ENCODE measurements at places on chromosomes 16 and 17.

DNA sequence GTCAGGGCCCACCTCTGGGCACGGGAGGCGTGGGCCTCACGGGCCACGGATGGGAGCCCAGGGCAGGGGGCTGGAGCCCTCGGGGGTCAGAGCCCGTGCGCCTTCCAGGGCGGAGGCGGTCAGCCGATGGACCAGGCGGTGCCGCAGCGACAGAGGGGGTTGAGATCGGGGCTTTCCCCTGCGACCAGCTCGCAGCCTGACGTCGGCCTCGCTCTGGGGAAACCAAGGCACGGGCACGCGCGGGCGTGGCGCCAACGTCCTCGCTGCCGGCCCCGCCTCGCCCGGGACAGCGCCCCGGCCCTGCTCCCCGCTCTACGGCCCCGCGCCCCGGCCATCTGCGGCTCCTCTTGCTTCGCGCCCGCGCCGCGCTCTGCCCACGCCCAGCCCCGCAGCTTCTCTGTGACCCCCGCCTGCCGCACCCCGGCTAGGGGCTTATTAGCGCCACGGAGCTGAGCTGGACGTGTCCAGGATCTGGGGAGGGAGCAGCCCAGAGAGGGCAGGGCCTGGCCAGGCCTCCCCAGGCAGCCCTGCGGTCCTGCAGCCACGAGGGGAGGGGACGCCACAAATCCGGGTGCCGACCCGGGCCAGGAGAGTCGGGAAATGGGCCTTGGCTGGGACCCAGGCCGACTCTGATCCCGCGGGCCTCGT, 13.5 kb downstream of the ACTG1 start:
- DNase-seq = no peak

DNA sequence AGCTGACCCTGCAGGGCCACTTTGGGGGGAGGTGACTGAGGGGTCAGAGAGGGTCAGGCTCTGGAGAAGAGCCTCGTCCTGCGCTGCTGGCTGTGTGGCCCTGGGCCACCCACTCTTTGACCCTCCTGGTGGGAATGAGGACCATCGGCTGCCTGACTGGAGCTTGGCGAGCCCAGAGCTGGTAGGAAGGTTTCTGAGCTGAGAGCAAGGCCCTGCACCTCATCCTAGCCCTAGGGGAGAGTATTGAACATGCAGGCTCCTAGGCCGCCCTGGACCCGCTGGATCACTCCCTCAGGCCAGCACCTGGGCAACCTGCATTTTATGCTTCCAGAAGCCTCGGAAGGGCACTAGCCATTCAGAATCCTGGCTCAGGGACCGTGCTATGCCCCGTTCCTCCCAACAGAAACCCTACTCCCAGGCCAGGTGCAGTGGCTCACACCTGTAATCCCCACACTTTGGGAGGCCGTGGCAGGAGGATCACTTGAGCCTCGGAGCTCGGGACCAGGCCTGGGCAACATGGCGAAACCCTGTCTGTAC, 14.5 kb downstream of the MAP2K3 start:
- DNase-seq = no peak

- DNase-seq = no peak
These were observed 426.9 kb downstream of the NPIPA7 start for GRCh38 chr16:16805809-16806208.

DNA sequence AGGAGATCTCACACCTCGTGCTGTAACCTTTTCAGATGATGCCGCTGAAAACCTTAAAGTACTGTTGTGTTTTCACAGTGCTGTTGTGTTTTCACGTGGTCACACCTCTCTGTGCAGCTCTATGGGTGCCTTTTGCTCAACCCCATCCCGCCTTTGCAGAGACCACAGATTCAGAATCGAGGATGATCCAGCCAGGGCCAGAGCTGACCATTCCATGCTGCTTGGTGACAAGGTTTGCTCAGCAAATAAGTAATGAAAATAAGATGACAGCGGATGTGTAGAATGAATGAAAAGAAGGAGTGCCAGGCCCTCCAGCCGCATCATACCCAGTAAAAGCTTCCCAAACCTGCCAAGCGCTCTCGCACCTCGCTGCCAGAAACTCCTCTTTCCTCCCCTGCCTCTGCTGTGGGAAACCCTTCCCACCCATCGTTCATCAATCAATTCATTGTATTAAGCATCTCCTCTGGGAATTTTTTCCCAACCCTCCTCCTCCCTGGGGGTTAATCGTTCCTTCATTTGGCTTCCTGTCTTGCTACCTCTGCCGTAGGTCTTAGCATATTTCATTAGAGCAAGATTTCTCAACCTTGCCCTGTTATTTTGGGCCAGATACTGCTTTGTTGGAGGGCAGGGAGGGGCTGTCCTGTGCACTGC, 93.4 kb upstream of the CRHR1 start:
- no peak for DNase-seq

DNA sequence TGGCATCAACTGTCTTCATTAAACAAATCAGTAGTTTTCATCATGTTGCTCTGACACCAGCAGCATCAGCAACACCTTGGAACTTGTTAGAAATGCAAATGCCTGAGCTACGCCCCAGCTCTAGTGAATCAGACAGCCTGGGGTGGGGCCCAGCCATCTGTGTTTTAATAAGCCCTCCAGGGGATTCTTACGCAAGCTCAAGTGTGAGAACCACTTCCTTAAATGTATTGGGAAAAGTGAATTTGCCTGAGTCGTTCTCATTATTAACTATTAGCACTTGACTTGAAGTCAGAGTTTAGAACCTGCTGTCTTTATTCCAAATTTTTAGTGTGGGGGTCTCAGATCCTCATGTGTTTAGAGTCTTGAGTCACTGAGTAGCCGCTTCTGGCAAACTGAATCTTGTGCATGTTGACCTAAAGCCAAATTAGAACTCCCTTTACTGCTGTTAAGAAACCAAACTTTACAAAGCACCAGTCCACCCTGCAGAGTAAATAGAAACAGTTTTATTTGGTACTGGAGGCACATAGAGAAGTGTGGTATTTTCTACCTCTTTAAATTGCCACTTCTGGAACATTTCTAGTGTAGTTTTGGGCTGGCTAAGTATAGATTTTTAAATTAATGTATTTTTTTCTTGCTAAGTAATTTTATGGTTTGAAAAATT, 137.4 kb upstream of the COX10 start:
- peak; percentile 72 for DNase-seq

GRCh38 chr16:47461598-47462266, 601 bp downstream of the PHKB start:
- peak; percentile 4 for DNase-seq

- DNase-seq = no peak
These were observed 409.9 kb upstream of the ZFHX3 start for GRCh38 chr16:73457851-73458250.

GRCh38 chr17:9004132-9004960, 17.0 kb upstream of the NTN1 start:
- DNase-seq = no peak

GRCh38 chr17:12088035-12088434, 67.4 kb downstream of the MAP2K4 start:
- DNase-seq = no peak

- DNase-seq = no peak
These were observed 83.6 kb upstream of the PLEKHM1 start for GRCh38 chr17:45573924-45574770.

- DNase-seq = no peak
These were observed 7.8 kb upstream of the CHST6 start for GRCh38 chr16:75502916-75503605.

- no peak for DNase-seq
These were observed 19.4 kb upstream of the SDK2 start for GRCh38 chr17:73663614-73664013.

DNA sequence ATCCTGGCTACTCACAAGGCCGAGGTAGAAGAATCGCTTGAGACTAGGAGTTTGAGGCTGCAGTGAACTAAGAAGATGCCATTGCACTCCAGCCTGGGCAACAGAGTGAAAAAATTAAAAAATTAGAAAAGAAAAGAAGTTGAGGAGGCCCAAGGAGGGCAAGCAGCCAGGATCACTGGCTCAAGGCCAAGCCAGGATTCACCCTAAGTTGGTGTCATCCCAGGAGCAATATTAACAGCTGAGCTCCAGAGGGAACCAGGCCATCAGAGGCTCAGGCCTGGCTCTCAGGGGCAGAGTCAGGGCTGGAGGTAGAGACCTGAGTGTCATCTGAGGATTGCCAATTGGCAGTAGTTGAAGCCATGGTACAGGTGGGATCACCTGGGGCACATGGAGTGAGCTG, 20.7 kb downstream of the DRC3 start:
- no peak for DNase-seq

DNA sequence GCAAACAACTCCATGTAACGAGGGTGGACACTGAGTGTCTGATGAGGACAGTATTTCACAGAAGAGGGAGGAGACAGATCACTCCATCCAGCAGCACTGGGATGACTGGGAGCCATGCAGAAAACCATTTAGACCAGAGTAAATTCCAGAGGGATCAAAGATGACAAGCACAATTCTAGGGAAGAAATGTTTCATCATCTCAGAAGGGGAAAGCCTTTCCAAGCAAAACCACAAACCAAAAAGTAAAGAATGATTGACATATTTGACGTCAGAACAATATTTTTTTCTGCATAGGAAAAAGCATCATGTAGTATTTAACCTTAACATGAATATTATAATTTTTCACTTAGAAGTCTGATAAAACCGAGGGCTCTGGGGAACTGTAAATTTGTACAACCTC, 4.8 kb downstream of the DNASE1 start:
- no peak for DNase-seq

DNA sequence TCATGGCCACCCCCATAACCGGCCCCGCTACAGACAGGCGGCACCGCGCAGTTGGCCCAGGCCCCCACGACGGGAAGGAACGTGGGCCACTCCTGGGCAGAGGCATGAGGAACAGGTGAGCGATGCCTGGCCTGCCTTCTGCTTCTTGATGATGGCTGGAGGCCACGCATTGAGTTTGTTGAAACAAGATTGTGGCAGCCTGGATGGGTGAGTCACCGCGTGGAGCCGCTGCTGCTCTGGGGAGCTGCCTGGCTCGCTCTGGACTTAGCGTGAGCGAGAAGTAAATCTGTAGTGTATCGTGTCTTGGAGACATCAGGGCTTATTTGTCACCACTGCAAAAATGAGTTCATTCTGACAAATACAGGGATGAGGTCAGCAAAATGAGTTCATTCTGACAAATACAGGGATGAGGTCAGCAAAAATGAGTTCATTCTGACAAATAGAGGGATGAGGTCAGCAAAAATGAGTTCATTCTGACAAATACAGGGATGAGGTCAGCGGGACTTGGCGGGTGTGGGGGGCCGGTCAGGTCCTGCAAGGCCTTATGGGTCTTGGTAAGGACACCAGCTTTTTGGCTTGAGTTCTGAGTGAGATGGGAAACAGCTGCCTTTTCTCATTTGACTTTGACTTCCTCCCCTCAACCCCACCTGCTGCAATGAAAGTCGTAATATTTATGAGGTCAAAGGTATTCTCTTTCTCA, 93.0 kb downstream of the SEC14L1 start:
- no peak for DNase-seq

GRCh38 chr17:81573794-81574642, 21.9 kb upstream of the FAAP100 start:
- DNase-seq = no peak

GRCh38 chr17:80815151-80815681, 176.4 kb upstream of the CHMP6 start:
- no peak for DNase-seq

GRCh38 chr17:32786169-32786568, 90.8 kb downstream of the MYO1D start:
- no peak for DNase-seq

- DNase-seq = no peak
These were observed 111.3 kb downstream of the BANP start for GRCh38 chr16:88062341-88063210.

DNA sequence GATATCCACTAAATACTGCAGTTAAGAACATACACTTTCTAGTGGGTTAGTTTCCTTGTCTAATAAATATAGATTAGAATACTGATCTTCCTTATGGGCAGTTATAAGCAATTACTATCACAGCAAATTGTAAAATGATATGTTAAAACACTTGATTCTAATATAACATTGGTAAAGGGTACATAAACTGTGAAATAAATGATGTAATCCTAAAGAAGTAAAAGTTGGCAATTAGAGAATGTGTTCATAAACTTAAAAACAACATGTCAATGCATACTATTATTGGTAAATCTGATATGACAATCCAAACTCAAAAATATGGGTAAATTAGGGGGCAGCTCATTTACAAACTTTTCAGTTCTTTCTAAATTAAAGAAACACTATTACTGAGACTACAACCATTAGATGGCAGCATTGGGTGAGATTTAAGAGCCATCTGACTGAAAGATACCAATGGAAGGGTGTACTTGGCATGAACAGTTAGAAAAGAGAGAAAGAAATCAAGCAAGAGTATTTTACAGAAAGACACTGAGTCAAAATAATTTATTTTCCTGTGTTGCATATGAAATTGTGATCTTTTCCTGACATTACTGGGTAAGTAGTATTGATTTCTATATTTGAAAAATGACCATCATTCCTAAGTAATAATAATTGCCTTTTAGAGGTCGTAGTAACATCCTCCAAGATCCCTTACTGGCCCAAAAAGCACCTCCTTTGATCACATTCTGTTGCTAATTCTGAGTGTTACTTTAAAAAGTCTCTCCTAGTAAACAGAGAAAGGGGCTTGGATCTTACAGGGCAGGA, 119.6 kb downstream of the SPAG9 start:
- peak; percentile 60 for DNase-seq

DNA sequence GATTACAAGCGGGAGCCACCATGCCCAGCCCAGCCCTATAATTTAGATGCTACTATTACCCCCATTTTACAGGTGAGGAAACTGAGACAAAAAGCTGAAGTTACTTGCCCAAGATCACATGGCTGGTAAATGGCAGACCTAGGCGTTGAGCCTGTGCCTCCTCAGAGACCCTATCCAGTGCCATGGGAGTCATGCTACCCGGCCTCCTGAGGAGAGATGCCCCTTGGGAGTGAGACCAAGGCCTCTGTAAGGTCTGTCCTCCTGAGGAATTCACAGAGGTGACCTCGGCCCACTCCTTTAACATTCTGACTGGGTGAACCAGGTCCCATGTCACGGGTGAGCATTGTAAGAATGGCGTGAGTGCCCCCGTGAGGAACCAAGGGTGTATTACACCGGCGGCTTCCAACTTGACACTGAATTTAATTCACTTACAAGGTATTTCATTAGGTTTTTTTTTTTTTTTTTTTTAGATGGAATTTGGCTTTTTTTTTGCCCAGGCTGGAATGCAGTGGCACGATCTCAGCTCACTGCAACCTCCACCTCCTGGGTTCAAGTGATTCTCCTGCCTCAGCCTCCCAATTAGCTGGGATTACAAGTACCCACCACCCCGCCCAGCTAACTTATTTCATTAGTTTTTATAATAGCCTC, 95.7 kb downstream of the ABCC6 start:
- DNase-seq = peak; percentile 75
